ENCODE measurements at places on chromosomes 3 and 15.

GRCh38 chr3:186169379-186169778, 60.5 kb upstream of the ETV5 start:
- DNase-seq = no peak

DNA sequence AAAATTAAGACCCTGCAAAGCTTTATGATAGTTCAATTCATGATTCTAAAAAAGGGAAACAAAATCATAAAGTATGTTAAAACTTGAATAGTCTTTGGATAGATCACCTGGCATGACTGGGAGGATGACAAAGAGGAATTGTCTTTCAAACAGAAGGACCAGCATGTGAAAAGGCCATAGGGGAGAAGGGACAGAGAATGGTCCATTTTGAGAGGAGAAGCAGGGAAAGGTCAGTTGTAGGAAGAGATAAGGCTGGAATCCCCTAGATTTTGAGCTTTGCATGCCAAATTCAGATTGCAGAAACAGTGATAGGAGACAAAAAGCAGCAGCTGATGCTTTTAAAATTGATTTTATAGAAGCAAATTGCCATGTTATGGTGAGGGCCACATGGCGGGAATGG, 12.7 kb downstream of the PROS1 start:
- DNase-seq = no peak

GRCh38 chr3:12859840-12860239, 18.5 kb upstream of the RPL32 start:
- DNase-seq = no peak

GRCh38 chr3:171704002-171704401, 106.3 kb downstream of the PLD1 start:
- DNase-seq = no peak

DNA sequence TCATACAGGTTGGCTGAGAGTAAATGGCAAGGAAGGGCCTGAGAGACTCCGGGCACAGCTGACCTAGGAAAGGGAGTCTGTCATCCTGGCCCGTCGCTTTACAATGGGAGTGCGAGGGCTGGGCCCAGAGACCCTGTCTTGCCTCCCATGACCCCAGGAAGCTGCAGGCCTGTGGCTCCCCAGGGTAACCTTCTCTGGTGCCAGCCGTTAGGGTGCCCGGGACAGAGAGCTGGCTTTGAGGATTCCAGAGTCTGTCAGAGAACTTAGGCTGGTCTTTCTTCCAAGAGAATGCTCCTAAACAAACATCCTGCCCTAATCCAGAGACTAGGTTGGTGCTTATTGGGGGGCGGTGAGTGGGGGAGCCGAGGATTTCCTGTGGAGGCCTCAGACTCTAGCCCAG, 18.5 kb downstream of the ZNF710 start:
- DNase-seq = no peak

DNA sequence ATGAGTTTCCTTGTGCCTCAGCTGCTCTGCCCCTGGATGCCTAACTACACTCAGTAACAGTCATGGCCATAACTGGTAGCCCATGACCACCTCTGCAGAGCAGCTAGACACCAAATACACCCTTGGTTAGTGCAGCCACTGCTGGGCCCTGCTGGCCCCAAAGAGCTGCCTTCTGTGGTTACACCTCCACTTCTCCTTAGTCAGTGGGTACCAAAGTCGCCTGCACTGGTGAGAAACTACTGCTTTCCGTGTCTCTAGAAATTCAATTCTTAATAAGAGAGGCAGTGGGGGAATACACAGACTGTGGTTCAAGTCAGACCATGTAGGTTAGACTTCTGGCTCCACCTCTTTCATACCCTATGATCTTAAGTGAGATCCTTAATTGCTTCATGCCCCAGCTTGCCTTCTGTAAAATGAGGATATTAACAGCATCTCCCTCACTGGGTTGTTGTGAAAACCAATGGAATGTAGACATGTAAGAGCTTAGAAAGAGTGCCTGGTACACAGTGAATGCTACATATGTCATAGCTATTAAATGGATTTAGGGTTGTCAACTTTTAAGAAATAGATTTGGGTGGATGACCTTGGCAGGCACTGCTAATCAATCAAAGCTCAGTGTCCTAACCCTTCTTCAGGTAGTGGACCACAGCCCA, 18.2 kb downstream of the HEG1 start:
- DNase-seq = no peak

DNA sequence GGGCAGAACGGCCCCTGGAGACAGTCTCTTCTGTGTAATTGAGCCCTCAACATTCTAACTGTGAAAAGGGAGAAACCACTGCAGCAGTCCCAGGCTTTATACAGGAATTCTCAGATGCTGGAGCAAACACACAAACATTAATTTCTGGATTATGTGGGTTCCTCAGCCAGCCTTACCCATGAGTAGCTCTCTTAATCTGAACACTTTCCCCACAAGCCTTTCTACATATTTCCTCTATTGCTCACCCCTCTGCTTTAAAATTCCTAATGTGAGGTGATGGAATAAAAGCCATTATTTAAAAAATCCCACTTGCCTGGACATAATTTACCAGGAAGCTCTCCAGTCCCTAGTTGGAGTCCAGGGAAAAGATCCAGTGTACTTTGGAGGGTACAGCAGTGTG, 139.0 kb downstream of the CTNNB1 start:
- DNase-seq = no peak

- DNase-seq = no peak
Observed at GRCh38 chr3:131616719-131617118, 113.9 kb upstream of the MRPL3 start.

DNA sequence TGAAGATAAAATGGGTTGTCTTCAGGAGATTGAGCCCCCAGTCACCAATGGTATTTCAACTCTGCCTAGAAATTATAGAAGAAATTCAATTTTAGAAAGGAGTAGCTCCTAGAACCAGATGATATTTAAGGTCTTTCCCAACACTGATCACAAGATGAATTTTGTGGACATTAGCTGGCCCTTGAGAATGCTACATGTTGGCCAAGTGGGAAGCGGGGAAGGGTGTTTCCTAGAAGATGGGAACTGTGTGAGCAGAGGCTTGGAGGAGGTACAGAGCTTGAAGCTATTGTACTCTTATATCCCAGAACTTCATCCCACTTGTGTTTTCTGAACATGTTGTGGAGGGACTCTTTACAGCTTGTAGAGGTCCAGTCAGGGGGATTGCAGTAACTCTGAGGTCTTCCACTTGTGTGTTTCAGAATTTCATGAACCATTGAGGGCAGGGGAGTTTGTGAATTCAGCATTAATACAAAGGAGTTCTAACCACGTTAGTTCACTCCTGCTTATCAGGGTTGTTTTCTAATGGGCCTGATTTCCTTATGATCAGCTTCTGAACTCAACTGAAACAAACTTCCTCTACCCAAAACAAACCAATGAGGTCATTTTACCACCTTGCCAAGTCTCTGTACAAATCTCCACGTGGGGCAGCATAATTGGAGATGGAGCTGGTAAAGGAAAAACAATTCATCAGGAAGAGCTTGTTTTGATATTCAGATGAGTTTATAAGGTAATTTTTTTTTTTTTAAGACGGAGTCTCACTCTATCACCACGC, 152.6 kb upstream of the TPM1 start:
- no peak for DNase-seq

DNA sequence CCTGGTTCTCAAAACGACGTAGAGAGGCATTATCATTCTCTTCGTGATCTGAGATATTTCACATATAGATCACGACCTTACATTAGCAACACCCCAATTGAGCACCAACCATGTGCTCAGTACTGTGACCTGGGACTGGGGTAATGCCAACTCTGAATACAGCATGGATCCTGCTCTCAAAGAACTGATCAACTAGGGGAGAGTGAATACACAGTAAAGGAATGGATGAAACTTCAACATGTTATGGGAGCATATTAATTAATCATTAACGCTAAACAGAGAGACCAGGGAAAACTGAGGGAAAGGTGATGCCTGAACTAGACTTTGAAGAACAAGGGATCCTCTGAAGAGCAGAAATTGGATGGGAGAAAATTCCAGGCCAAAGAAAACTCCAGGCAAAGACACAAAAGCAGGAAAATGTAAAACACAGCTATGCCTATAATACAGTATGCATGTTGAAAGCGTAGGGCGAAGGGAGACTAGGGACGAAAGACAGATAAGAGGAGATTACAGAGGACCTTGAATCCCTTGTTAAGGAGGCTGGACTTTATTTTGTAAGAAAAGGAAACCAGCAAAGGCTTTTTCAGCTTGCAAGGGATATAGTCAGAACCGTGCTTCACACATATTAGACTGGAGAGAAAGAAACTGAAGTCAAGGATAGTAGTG, 105.7 kb downstream of the ANO10 start:
- no peak for DNase-seq

GRCh38 chr3:197782230-197782629, 8.8 kb upstream of the LRCH3 start:
- no peak for DNase-seq

GRCh38 chr3:110938629-110939028, 133.0 kb upstream of the NECTIN3 start:
- DNase-seq = no peak

DNA sequence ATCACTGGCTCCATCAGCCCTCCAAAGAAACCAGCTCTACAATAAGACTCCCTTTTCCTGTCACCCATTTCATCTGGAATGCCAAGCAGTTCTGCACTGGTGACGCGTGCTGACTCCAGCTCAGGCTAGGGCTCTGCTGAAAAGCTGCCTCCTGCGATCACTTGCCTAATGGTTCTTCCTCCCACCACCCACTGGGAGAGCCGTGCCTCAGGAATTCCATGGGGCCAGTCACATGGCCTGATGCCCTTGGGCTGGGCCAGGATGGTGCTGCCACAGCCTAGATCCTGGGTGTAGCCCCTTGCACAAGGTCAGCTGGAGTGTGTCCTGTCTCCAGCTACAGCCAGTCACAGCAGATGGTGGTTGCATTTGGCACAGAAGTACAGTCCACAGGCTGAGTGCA, 98.9 kb downstream of the DNAJB8 start:
- no peak for DNase-seq

GRCh38 chr3:186869253-186870100, 27.0 kb downstream of the ADIPOQ start:
- DNase-seq = no peak

- no peak for DNase-seq
Observed at GRCh38 chr15:101315736-101316135, 20.7 kb upstream of the SNRPA1 start.

GRCh38 chr3:81967393-81967792, 205.9 kb upstream of the GBE1 start:
- no peak for DNase-seq

DNA sequence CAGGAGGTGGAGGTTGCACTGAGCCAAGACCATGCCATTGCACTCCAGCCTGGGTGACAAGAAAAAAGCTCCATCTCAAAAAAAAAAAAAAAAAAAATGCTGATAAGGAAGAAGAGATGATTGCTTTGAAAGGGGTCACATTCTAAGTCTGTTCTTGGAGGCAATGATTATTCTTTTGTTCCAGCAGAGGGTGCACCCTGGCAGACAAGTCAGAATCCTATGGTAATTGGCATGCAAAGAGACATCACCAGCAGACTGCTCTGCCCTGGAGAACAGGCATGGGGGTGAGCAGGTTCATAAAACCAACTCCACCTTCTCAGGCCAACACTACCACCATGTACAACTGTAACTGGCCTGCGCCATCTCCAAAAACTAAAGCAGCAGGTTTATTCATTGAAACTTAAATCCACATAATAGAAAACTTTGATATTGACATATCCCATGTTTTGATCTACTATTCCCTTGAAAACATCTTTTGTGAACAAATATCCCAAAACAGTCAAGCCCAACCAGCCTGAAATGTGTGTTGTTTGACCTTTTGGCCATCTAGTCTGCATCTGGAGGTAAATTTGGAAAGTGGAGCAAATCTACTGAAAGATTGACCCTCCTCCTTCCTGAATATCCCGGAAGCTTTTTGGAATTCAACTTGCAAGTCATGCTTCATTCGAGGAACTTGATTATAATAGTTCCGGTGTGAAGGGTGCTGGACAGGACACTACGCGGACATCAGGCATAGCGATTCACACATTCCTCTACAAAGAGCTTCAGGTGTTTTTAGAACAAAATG, 100.3 kb downstream of the MECOM start:
- no peak for DNase-seq

- DNase-seq = no peak
Observed at GRCh38 chr3:89252016-89252415, 144.6 kb downstream of the EPHA3 start.

DNA sequence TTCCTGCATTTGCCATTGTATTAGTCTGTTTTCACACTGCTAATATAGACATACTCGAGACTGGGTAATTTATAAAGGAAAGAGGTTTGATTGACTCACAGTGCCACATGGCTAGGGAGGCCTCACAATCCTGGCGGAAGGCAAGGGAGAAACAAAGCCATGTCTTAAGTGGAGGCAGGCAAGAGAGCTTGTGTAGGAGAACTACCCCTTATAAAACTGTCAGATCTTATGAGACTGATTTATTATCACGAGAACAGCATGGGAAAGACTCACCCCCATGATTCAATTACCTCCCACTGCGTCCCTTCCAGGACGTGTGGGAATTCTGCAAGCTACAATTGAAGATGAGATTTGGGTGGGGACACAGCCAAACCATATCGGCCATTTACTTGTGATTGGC, 27.8 kb downstream of the YEATS2 start:
- DNase-seq = no peak

DNA sequence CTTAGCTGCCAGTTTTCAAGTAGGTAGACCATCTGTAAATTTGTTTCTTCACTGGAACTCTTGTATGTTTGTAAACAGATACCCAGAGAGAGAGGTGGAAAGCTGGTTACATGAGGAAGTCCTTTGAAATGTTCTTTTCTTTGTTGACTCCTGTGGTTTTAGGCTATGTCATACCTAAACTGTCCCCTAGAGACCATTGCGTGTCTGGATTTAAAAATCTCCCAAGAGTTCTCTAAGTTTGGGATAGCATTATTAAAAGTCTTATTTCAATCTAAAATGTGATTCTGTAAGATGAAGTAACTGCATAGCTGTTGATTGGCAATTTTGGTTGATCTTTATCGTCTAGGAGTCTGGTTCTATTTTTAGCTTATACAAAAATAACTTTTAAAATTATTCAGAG, 127.2 kb downstream of the GHSR start:
- DNase-seq = no peak

GRCh38 chr3:147574621-147575020, 165.5 kb downstream of the ZIC1 start:
- no peak for DNase-seq

- no peak for DNase-seq
Observed at GRCh38 chr3:9137676-9138075, 111.8 kb downstream of the SRGAP3 start.

GRCh38 chr3:13702286-13702685, 153.4 kb downstream of the FBLN2 start:
- no peak for DNase-seq

DNA sequence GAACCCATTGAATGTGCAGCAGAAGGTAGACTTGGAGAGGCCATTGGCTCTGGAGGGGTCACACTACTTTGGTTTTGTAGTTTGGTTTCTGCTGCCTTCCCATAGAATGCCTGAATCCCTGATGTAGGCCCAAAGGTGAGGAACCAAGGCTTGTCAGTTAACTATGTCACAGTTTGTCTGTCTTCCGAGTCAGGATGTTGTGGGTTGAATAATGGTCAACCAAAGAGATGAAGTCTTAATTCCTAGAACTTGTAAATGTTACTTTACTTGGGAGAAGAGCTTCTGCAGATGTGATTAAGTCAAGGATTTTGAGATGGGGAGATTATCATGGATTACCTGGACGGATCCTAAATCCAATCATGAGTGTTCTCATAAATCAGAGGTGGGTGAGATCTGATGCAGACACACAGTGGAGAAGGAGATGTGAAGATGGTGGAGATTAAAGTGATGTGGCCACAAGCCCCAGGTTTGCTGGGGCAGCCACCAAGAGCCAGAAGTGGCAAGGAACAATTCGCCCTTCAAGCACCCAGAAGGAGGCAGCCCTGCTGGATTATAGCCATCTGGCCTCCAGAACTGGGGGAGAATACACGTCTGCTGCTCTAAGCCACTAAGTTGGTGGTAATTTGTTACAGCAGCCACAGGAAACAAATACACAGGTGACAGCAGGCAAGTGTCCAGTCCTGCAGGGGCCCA, 2.3 kb upstream of the CCR8 start:
- no peak for DNase-seq
